Neuronal stem cell (in vitro differentiated cells): ENCODE measurements at places on chromosomes 4 and X.

GRCh38 chrX:131812847-131813825 is 210.0 kb upstream of the STK26 start:
- no peak for DNase-seq

- DNase-seq, result no peak
Measured at GRCh38 chrX:101803451-101803850, 128.4 kb downstream of the ZMAT1 start.

DNA sequence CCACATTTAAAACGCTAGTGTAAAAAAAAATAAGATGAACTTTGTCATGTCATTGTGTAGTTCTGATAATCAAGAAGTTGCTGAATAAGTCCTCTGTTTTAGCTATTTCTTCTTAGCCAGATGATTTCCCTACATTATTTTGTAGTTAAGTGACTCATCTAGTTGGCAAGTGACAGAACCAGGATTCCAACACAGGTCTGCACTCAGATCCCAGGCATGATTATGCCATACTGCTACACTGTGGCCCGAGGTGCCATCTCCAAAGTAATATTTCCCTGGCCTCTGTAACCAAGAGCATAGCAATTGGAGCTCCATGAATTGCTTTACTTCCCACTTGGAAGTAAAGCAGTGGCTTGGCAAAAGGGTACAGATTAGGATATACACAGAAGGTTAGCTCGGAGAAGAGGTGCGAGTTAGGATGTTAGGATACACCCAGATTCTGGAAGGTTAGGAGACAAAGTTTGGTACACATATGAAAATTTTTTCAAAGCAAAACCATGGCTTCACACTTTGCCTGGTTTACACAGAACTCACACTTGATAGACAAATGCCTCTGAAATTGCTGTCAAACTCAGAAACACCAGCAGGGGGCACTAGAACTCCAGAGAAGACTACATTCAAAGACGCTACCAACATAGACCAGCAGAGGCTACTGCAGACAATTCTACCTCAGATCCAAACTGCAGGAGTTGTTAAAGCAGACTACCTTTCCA is 41.4 kb downstream of the SRPX2 start:
- DNase-seq, result peak; percentile 70

GRCh38 chr4:142696334-142697122 is 149.6 kb downstream of the INPP4B start:
- DNase-seq, result no peak

DNA sequence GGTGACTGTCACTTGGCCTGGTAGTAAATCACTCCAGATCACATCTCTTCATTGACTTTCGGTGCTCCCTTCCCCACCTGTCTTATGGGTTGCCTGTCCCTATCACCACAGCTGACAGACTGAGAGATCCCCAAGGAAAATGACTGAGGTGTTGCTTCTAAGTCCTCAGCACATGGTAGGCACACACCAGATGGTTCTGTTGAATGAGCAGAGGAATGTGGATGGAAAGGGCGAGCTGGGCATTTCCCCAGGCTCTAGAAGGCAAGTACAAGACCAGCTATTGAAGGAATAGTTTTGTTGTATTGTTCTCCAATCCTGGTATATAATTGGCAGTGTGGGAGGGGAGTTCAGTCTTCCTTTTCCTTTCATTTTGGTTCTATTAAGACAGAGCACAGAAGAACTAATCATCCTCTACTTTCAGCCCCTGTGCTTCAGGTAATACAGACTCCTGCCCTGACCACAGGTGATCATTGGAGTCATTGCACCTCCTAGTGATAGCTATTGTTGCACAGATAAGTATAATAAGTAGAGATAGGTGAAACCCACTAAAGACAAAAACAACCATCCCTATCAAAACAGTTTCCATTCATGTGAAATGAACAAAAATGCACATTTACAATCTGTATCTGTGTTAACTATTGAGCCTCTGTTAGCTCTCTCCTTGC is 158.6 kb downstream of the TRAM1L1 start:
- peak; percentile 0 for DNase-seq

- DNase-seq, result no peak
Measured at GRCh38 chr4:105715692-105716278, 7.2 kb downstream of the GSTCD start.

DNA sequence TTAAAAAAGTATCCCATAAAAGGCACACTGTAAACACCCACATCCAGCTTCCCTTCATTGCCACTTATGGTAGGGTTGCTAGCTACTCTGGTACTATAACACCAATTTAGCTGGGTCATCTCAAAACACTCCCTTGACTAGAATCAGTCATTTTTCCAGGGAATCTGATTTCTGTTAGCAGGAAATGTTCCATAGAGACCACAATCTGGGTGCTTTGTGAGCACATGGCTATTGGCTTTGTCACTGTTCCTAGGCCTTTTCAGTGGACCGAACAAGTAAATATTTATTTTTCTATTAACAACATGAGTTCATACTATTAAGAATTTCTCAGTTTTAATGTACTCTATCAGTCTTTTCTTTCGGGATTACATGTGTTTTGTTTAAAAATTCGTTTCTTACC is 404.7 kb upstream of the GNPDA2 start:
- no peak for DNase-seq

DNA sequence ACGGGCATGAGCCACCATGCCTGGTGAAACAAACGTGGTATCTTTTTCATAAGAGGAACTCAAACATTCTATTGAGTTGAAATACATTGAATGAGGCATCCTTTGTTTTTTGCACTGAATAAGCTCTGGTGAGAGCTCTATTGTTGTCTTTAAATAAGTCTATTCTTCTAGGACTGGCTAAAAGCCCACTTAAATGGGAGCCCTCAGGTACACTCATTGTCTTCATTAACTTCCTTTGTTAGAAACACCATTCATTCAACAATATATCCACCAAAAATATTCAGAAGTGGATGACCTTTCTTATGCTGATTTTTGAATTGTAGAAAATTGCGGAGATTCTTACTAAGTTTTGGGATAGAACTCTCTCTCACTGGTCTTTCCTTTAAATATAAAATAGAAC is 568.0 kb downstream of the IL1RAPL1 start:
- DNase-seq, result no peak

DNA sequence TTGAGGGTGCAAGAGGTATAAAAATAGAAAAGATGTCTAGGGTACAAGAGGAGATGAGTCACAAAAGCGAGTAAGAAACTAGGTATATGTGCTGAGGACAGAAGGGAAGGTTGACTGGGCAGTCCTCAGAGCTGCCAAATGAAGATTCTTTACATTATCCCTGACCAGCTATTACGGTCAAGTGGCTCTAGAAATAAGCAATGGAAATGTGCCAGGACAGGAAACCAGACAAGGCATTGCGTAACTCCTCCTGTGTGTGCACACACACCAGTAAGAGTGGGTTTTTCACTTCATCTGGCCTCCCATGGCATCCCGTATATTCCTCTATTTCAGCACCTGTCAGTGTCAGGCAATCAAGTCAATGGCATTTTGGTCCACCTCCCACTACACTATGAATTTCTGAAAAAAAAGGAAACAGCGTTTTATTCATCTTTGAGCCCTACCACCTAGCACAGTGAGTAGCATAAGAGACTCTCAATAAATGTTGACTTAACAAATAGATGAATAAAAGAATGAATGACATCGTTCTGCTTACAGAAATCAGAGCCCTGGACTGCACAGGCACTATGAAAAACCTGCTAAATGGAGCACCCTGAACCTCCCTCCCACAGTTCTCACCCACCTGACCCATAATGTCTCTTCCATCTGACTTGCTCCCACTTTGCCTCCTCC is 62.6 kb upstream of the KLF3 start:
- no peak for DNase-seq

- no peak for DNase-seq
Measured at GRCh38 chr4:1471443-1472147, 65.4 kb upstream of the NKX1-1 start.

GRCh38 chr4:46274717-46275116 is 115.2 kb downstream of the GABRA2 start:
- no peak for DNase-seq

DNA sequence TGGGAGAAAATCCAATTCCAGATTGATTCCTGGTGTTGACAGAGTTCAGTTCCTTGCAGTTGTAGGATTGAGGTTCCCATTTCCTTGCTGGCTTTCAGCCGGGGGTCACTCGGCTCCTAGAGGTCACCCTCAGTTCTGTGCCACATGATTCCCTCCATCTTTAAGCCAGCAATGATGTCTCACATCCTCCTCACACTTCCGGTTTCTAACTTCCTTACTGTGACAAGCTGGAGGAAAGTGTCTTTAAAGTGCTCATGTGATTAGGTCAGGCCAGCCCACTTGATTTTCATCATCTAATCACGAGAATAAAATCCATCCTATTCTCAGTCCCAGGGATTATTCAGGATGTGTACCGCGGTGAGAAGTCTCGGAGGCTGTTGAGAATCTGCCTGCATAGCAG is 19.4 kb upstream of the SMIM31 start:
- no peak for DNase-seq

DNA sequence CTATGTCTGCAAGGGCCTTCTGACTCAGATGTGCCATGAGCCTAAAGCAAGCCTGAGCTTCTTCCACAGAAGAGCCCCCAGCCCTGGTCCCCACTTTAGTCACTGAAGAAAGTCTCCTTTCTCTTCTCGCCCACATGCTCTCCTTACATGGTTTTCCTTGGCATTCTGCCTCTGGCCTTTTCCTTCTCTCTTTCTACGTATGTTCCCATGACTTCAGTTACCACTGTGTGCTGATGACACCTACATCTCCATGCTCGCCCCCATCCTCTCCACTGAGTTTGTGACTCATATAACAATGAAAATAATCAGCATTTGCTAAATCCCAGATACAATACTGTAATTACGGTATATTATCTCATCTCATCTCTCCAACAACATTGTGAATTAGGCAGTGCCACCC is 149.3 kb downstream of the AMMECR1 start:
- no peak for DNase-seq

- DNase-seq, result peak; percentile 68
Measured at GRCh38 chr4:104490770-104491480, 3.8 kb downstream of the CXXC4 start.

GRCh38 chr4:10003666-10004065 is 17.6 kb downstream of the SLC2A9 start:
- no peak for DNase-seq

DNA sequence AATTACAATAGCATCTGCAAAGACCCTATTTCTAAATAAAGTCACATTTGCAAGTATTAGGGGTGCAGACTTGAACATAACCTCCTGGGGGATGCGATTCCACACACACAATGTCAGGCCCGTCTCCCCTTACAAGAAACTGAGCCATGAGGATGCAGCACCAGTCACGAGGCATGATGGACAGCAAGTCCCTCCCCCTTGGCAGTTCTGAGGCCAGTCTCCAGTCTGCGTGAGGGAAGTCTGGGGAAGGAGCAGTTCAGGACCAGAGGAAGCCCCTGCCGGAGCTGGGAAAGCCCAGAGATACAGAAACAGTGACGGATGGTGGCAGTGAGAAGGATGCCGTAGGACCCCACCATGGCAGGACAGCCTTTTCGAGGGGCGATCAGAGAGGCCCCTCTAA is 9.4 kb downstream of the FAM53A start:
- no peak for DNase-seq

DNA sequence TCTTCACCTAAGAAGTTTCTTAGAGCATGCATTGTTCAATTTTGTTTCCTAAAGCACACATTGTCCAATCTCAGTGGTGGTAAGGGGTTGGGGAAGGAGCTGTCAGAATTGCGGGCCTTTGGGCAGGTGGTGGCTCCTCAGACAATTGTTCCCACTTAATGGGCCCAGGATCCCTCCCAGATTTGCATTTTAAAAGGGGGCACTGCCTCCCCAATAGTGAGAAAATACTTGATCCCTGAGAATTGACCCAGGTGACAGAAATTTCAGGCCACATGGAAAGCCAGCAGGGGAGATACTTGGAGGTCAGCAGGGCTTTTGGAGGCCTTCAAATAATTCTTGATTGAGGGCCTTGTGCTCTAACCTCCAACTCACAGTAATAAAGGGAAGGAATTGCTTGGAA is 217.1 kb downstream of the ZNF674 start:
- DNase-seq, result no peak

- DNase-seq, result no peak
Measured at GRCh38 chr4:126250006-126250405, 935.3 kb downstream of the FAT4 start.

- DNase-seq, result no peak
Measured at GRCh38 chr4:67658302-67658701, 42.7 kb downstream of the UBA6 start.

DNA sequence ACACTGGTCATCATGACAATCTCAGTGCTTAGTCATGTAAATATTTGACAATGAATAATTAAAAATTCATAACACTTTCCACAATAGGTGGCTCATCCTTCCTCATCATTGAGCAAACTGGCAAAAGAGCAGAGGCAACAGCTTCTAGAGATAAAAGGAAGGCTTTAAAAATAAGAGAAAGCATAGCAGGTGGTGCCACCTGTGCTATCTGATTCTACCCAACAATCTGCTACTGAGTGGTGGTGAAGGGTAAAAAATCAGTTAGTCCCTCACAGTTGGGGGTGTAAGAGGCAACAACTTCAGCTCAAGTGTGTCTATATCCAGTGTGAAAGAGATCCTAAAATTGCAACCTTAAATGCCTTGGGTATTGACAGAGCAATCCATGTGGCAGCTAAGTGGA is 280.1 kb upstream of the PPARGC1A start:
- DNase-seq, result no peak

DNA sequence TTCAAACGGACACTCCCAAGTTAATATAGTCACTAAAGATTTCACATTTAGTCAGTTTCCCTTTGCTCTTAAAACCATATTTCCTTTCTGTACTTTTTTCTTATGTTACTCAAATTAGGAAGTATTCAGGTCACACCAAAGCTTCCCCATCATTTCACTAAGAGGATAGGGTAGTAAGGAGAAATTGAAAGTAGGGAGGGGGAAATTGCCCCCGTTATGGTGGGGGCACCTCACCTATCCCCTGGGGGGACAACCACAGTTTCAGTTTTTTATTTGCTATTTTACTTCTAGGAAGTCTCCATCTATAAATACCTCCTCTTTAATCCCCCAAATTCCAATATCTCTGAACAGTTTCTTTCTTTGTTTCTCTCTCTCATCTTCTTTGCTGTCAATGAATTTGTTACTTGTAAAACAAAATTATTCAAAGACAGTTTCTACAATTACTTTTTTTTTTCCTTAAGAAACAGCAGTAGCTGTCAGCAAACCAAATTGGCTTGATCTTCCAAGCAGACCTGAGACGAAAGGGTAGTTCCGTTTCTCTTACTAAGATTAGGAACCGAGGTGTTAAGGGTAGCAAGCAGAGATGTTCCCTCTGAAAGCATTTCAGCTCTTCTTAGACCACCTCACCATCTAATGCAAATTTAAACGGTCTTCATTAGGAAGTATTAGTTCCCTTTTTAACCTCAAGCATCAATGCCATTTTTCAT is 160.2 kb upstream of the KLF3 start:
- no peak for DNase-seq

DNA sequence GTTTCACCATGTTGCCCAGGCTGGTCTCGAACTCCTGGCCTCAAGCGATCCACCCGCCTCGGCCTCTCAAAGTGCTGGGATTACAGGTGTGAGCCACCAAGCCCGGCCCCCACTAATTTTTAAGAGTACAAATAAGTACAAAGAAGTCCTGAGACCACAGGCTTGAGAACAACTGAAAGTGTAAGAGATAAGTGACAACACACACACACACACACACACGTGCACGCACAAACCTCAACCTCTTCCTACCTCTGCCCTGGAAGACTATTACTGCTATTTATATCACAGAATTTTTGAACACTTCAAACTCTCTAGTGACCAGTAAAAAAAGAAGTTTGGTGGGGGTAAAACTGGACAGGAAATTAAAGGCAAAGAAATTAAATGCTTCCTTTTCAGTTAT is 7.5 kb downstream of the KLHL15 start:
- DNase-seq, result no peak

- no peak for DNase-seq
Measured at GRCh38 chrX:75887833-75888232, 102.8 kb upstream of the MAGEE2 start.
